ENCODE measurements at places on chromosomes 4 and X.
A peak's percentile ranks its signal among the peaks of the same experiment; 100 is the strongest.

- DNase-seq = no peak
Measured at GRCh38 chrX:100926453-100926852, 2.3 kb downstream of the XKRX start.

DNA sequence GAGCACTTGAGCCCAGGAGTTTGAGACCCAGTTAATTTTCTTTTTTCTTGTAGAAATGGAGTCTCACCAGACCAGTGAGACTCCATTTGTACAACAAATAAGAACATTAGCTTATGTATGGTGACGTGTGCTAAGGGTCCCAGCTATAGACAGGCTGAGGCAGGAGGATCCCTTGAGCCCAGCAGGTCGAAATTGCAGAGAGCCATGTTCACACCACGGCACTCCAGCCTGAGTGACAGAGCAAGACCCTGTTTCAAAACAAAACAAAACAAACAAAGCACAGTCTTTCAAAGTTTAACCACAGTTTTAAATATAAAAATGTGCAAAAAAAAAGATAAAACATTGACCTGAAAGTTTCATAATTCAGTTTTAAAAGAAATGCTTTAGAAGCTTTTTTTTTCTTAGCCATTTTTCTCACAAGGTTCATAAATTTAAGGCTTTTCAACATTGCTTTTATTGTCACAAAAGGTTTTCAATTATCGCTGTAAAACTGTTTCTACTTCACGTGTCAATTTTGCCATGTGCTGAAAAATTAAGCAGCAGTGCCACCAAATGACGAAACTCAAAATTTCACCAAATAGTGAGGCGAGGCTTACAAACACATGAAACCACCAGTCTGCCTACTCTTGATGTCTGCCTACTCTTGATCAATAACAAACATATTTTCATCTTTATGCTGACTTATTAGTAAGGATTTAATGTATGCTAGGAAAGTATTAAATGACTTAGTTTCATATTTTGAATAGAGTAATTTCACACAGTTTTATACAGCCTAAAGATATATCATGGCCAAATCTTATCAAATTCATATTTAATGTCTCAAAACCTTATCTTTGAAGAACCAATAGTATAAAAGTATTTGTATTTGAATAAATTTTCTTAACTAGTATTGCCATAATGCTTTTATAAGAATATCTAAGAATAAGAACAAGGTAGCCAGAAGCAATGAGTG is 126.3 kb downstream of the NEK1 start:
- no peak for DNase-seq

- DNase-seq = no peak
Measured at GRCh38 chr4:89157488-89158024, 46.2 kb downstream of the TIGD2 start.

GRCh38 chrX:2526390-2526789 is 25.6 kb upstream of the DHRSX start:
- DNase-seq = no peak

- no peak for DNase-seq
Measured at GRCh38 chr4:76211769-76212708, 1.6 kb downstream of the SCARB2 start.

- DNase-seq = no peak
Measured at GRCh38 chrX:111490688-111491087, 20.8 kb upstream of the SERTM2 start.

GRCh38 chr4:25448379-25449109 is 71.5 kb downstream of the ANAPC4 start:
- DNase-seq = no peak

- no peak for DNase-seq
Measured at GRCh38 chrX:65821721-65822496, 154.5 kb downstream of the MSN start.

DNA sequence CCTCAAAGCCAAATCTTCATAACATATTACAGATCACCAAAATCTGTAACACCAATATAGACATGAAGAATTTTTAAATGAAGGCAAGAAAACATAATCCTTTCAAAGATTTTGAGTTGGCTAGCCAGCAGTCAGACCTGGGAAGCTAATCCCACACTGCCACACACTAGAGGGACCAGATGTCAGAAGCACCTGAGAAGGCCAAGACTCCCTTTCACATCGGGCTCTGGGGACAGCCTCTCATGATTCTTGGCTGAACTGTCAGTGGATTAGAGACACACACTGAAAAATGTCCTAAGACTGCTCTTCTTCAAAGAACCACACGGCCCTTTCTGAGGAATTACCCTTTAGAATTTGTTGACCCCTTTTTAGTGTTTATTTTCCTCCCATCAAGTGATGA is 28.2 kb upstream of the SPATA4 start:
- no peak for DNase-seq

- DNase-seq = no peak
Measured at GRCh38 chr4:15636818-15637217, 18.3 kb downstream of the FBXL5 start.

DNA sequence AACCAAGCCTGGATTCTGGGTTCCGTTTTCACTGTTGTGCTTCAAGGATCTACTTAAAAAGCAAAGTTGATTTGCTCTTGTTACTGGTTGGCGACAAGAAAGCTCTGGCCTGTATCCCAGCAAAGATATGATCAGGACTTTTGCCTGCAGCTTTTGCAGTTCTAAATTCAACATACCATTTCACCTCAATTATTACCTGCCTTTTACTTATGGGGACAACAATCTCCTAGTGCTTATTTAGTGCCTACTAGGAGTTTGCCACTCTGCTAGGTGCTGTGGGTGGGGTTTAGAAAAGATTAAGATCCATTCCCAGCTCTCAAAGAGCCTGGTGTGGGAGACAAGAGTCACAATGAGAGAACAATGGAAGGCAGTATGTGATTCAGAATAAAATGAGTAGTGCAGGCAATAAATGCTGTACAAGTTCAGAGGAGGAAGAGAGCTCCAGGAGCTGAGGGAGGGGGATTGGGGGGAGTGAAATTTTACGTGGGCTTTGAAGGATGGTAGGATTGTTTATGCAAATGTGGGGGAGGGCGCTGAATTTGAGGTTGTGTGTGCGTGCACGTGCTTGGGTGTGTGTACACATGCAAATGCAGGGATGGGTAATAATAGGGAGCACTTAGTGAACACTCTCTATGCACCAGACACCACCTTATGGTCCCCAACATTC is 5.0 kb upstream of the TMEM164 start:
- no peak for DNase-seq

DNA sequence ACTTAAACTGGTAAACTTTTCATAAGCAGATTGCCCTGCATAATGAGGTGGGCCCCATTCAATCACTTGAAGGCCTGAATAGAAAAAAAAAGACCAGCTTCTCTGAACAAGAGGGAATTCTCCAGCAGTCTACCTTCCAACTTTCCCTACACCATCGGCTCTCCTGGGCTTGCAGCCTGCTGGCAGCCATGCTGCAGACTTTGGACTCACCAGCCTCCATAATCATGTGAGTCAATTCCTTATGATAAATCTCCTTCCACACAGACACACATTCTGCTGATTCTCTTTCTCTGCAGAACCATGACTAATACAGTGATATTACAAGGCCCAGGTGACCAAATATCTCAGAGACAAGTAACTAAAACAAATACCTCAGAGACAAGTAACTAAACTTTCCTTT is 113.8 kb upstream of the WDR17 start:
- no peak for DNase-seq

- no peak for DNase-seq
Measured at GRCh38 chrX:80022363-80023031, 7.9 kb downstream of the TBX22 start.

- DNase-seq = no peak
Measured at GRCh38 chr4:39706334-39706733, 8.4 kb downstream of the UBE2K start.

DNA sequence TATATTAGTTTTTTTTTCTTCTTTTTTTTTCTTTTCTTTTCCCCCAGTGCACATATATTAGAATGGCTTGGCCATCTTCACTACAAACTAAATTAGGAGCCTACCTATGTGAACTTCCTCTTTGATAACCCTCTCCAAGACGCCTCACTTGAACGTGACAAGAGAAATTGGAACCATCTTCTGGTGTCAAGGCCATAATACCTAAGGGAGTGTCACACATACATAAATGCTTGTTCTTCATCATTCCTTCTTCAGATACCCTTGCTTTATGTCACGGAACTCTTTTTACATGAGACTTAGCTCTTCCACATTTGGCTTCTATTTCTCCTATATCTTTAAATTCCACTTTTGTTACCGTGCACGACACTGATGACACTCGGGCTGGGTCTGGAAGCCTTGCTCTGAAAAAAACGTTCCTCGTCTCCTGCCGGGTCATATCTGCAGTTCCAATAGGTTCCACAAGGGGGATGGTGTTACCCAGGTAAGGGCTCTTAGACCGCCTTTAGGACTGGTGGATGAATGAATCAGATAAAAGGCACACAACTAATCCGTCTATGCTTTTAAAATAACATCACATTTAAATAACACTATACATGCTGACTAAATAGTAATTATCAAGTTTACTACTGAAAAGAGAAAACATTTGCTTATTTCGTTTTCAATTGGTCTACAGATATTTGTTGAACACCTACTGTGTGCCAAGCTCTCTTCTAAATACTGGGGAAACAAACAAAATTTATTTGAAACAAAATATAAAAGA is 19.9 kb downstream of the DGAT2L6 start:
- peak; percentile 32 for DNase-seq

- no peak for DNase-seq
Measured at GRCh38 chrX:11100281-11101035, 10.7 kb upstream of the HCCS start.

- DNase-seq = no peak
Measured at GRCh38 chrX:9609499-9609898, 144.6 kb downstream of the TBL1X start.

DNA sequence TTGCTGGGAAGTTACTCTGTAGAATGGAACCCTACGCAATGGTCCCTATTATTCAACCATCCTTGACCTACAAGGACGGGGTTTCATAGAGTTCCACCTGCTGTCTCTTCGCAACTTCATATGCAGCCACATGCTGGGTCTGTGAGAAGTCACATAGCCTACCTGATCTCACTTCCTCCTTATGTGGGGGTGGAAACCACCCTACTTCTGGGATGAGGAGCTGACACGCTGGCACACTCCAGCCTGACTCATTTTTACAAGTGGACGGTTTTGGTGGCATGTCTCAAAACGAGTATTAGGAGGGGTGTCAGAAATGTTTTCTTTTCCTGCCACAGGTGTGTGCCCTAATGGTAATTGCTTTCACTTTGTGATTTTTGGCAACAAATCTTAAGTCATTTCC is 36.8 kb upstream of the ARSD start:
- DNase-seq = no peak

- no peak for DNase-seq
Measured at GRCh38 chrX:152892999-152893891, 4.6 kb upstream of the ZNF185 start.

GRCh38 chr4:184958923-184959210 is 59.4 kb upstream of the HELT start:
- DNase-seq = no peak

DNA sequence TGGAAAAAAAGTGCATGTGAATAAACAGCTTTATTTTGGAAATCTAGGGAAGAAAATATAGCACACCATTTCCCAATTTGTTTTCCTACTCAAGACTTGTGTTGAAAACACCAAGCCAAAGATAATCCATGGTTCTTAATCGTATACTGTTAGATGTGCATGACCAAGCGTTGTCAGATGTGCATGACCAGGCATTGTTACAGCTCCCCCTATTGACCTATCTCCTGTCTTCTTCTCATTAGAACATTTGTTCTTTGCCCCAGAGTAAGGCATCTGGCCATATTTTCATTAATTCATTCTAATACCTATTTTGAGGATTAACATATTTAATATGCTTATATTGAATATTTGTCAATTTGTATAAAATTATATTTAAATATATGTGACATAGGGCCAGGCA is 14.4 kb upstream of the VCX start:
- no peak for DNase-seq

DNA sequence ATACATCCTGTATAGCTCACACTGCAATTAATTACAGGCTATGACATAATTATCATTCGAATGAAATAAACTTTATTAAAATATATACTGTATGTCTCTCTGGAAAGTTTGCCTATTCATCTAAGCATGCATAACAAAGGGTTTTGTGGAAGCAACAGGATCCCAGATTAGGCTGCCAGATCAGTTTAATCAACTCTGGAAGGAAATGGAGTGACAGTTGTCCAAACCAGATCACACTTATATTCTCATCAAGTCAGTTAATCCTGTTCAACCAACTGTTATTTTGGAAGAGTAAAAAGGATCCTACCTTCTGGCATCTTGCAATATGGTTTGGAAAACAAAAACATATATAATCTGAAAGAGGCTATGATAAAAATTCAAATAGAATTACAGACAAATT is 312.2 kb downstream of the FAT4 start:
- DNase-seq = no peak

- DNase-seq = no peak
Measured at GRCh38 chr4:109738104-109738872, 8.4 kb upstream of the PLA2G12A start.

- no peak for DNase-seq
Measured at GRCh38 chr4:52094376-52095145, 43.5 kb downstream of the SPATA18 start.

DNA sequence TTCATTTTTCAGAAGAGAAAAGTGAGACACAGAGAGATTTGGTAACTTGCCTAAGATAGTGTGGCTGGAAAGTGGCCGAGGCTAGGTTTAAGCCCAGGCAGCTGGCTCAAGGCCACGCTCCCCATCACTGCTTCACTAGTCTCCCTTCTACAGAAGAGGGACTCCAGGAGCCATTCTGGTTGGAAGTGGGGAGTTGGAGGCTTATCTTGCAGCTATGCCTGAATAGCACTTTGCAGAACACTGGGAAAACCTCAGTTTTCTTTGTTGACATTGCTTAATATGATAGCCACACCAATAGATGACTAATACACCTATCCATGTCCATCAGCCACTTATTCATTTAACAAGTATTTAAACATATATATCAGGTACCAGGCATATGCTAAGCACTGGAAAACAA is 18.5 kb downstream of the LRRC66 start:
- DNase-seq = no peak

DNA sequence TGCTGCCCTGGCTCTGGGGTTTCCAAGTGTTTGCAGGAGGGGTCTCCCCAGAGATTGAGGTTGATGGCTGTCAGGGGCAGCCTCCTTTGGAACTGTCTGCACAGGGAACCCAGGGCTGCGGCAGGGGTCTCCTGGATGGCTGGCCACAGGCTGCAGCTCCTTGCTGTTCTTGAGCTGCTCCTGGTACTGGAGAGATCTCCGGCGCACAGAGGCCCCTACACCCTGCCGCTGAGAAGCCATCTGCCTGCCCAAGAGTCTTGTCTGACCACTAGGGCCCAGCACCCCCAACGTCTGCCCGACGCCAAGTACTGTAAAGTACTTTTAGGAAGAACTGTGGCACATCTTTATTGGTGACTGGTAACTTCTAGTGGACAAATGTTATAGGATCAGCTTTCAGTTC is 13.5 kb downstream of the STIM2 start:
- no peak for DNase-seq
